ENCODE measurements at places on chromosomes 2 and 18.
A peak's percentile ranks its signal among the peaks of the same experiment; 100 is the strongest.

DNA sequence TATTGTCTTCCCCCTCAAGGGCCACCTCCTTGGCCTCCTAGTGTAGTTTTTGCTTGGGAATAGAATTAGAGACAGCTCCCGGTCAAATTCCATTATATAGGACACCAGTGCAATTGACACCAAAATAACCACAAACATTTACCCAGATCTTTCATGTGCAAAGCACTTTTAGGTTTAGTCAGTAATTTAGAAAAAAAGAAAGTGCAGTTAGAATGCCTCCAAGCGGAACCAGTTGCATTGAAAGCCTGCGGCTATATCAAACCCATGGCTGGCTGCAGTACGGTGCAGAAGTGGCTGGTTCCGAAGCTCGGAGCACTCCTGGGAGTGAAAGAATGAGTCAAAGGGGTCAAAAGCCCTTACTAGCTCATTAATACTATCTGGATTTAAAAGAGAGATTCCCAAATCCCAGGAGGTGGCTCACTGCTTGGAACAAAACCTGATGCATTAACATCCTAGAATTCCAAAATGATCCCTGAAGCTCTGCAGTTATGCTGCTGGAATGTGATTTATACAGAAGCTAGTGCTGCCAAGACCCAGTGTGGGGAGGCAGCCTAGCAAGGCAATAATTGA is 432.2 kb upstream of the KLHL29 start:
- no peak for DNase-seq

DNA sequence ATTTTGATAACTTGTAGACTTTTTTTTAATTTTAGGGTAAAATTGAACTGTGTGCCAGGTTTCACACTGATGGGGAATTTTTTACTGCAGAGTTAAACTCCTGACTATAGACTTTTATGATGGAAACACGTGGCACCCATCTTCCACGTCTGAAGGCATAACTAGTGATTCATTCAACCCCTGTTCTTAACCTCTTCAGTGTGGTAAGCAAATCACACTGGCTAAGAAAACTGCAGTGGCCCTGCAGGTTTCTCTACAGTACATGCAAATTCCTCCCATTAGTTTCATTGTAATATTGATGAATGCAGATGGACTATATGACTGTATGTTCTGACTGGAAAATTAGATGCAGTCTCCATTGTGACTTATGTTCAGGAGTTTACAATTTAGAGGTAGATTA is 47.2 kb downstream of the SMAD4 start:
- no peak for DNase-seq

DNA sequence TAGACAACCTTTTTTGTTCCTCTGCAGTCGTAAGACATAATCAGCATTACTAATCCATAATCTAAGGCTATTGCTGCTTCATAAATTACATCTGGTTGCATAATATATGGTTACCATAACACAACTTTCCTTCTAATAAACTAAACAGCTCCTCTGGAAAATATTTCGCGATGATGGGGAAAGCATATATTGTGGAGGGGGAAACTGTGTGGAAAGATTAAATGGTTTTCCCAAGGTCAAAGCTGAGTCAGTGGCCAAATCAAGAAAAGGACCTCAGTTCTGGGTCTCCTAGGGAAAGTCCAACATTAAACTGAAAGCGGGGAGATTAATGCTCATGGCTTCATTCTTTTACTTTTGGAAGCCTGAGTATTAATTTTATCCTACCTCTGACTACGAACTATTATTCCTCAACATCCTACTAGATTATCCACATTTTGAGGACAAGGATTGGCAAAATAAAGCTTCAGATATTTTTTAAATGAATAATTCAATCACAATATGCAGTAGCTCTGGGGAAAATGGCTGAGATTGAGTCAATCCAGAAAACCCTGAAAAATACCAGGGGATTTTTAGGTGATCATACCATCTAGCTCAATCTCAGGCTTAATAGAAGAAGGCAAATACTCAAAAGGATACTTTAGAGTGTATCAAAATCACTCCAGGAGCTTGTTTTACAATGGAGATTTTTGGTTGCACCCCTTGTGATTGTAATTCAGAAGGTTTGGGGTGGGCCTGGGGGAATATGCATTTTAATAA is 33.8 kb upstream of the STK17B start:
- no peak for DNase-seq

GRCh38 chr18:26771524-26771923 is 94.0 kb downstream of the AQP4 start:
- peak; percentile 29 for DNase-seq

GRCh38 chr2:222024932-222025880 is 273.6 kb downstream of the PAX3 start:
- DNase-seq, result peak; percentile 9

DNA sequence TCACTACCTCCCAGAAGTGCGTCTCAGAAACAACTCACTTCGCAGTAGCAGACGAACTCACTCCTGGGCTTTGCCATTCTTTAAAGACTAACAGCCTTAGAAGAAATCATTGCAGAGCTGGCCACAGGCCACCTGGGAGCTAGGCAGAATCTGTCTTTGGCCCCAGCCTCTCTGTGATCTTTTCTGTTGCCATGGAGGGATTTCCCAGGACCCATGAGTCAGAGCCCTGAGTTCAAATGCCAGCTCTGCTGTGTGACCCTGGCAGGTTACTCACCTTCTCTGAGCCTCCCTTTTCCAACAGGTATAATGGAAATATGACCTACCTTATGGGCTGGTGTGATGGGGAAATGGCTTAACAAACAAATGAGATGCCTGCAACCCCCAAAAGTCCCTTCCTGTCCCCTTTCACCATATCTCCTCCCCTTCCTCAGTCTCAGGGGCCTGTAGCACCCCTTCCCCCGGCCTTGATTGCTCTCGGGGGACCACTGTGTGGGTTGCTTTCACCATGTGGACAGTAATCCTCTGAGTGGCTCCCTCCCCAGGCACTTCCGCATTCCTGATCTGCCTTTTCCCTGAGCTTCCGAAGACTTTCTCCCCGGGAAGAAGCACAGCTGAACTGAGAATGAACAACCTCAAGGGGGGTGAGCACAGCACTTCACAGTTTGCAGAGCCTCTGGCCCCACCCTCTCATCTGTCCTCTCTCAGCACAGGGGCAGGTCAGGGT is 34.0 kb upstream of the SLC66A3 start:
- DNase-seq, result no peak

GRCh38 chr2:196703695-196704094 is 64.2 kb downstream of the CCDC150 start:
- no peak for DNase-seq

DNA sequence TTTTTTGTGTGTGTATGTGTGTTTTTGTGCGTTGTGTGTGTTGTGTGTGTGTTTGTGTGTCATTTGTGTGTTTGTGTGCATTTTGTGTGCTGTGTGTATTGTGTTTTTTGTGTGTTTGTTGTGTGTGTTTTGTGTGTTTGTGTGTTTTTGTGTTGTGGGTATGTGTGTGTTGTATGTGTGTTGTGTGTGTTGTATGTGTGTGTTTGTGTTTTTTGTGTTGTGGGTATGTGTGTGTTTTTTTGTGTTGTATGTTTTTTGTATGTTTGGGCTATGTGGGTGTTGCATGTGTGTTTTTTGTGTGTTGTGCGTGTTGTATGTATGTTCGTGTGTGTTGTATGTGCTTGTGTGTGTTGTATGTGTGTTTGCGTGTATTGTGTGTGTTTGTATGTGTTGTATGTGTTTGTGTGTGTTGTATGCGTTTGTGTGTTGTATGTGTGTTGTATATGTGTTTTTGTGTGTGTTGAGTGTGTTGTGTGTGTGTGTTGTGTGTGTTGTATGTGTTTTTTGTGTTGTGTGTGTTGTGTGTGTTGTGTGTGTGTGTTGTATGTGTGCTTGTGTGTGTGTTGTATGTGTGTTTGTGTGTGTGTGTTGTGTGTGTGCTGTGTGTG is 275.3 kb downstream of the HRH4 start:
- no peak for DNase-seq

DNA sequence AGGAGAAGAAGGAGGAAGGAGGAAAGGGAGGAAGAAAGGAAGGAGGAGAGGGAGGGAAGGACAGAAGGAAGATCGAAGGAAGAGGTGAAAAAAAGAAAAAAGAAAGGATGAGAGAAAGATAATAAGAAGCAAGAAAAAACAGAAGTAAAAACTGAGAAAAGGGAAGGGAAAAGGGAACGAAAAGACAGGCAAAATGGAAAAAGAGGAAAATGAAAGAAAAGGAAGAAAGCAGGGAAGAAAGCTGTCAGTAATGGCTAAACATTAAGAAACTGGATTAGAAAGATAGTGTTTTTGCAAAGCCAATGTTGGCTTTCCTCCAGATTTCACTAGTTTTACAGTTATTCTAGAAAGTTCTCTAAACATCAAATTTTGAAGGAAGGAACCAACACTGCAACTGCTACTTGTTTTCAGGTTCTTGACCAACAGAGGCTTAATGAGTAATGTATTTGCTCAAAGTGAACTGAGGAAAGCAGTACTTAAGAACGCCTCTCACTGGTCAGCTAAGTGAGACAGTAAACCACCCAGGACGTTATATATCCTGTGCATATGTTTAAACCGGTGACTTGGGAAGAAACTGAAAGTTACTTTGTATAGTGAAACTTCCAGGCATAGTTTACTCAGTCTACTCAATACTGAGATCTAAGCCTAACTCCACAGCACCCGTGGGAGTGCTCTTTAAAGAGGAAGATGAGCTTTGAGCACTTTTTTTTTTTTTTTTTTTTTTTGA is 286.2 kb upstream of the TRIB2 start:
- peak; percentile 36 for DNase-seq

DNA sequence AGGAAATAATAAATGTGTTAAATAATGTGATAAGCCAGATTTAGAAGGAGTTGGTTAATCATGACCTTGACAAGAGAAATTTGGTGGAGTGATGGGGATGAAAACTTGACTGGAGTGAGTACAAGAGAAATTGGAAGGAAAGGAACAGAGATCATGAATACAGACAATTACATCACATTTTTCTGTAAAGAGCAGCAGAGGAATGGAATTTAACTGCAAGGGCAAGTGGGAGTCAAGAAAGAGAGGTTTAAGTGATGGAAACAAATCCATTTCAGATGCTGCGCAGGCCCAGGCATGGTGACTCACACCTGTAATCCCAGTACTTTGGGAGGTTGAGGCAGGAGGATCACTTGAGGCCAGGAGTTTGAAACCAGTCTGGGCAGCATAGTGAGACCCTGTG is 46.7 kb downstream of the ICA1L start:
- DNase-seq, result no peak

- no peak for DNase-seq
These were observed 30.6 kb upstream of the FAM237A start for GRCh38 chr2:206611736-206612135.

DNA sequence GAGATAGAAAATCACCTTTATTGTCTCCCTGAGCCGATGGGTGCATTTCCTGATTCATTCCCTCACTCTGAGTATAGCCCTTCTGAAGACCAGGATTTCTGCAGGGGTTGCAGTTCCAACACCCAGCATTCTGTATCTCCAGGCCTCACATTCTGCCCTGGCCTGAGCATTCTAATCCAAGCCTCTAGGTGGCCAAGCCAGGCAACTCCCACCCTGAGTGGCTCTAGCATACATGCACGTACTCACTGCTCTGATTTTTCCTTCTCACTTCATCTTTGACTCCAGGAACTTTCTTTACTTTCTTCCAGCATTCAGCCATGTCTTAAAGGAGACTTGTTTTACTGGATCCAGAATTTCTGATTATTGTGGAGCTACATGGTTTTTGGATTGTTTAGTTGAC is 100.7 kb upstream of the STK39 start:
- no peak for DNase-seq

GRCh38 chr18:6441200-6441599 is 26.5 kb upstream of the L3MBTL4 start:
- DNase-seq, result no peak

DNA sequence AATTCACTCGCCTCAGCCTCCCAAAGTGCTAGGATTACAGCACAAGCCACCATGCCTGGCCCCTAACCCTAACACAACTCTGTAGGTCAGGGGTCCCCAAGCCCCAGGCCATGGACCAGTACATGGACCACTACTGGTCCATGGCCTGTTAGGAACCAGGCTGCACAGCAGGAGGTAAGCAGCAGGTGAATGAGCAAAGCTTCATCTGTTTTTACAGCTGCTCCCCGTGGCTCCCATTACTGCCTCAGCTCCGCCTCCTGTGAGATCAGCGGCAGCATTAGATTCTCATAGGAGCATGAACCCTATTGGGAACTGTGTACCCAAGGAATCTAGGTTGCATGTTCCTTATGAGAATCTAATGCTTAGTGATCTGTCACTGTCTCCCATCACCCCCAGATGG is 201.7 kb downstream of the NRP2 start:
- no peak for DNase-seq

DNA sequence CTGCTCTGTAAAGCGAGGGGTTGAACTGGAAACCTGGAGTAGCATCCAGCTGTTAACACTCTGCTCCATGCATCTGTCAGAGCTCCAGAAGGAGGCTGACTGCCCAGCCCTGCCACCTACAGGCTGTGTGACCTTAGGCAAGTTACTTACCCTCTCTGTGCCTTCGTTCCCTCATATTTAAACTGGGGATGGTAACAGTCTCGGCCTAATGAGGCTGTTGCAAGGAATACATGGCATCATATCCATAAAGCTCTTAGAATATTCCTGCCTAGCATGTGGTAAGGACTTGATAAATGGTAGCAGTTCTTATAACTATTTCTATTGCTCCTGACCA is 80.6 kb downstream of the LRRFIP1 start:
- DNase-seq, result no peak

GRCh38 chr18:27959101-27959500 is 217.8 kb downstream of the CDH2 start:
- DNase-seq, result no peak

- no peak for DNase-seq
These were observed 9.0 kb downstream of the TNFRSF11A start for GRCh38 chr18:62334120-62334519.

- no peak for DNase-seq
These were observed 122.5 kb downstream of the FHOD3 start for GRCh38 chr18:36419900-36420531.

- DNase-seq, result no peak
These were observed 178.7 kb upstream of the FAM98A start for GRCh38 chr2:33777786-33778185.

DNA sequence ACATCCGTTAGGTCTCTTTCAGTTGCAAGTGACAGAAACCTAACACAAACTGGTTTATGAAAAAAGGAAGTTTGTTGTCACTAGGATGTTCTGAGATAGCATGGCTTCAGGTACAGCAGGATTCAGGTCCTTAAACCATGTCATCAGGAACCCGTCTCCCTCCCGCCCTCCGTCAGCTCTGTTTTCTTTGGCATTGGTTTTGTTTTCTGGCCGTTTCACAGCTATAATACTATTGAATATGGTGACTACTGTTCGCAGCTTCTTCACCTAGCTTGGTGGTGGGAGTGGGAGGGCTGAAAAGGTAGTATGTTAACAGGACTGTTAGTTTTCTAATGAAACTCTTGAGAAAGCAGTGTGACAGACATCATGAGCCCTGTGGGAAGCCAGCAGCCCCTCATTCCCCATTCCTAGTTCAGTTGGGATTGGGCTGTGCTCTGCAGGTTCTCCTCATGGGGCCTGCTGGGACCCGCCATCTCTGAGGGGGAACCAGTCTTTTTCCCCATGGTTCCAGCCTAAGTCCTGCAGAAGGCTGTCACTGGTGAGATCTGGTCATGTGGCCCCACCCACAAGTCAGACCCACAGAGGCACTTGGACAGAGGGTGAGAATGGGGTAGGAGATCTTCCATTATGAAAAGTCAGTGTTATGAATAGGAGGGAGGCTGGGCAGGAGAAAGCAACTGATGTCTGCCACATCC is 12.1 kb downstream of the PTMA start:
- DNase-seq, result no peak
